CD4-positive, alpha-beta T cell treated with Interleukin-17A for 4 hours (primary cell): ENCODE measurements at places on chromosomes 11 and 22.

DNA sequence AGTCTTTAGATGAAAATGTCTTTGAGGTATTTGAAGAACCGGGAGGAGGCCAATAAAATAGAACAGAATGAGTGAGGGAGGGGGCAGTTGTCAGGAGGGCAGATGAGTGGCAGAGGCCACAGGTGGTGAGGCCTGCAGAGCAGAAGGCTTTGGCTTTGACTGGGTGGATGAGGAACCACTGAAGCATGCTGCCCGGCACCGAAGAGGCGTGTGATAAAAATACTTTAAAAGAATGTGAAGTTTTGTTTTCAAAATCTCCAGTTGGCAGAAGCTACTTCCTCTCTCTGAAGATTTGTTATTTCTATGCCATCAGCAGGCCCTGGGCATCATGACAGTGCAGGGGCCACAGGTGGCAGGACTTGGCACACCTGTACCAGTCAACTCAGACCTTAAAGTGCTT lies 6.3 kb downstream of the MS4A12 start:
- no peak for DNase-seq

- DNase-seq, result no peak
Observed at GRCh38 chr11:134797411-134798089, 385.5 kb upstream of the B3GAT1 start.

DNA sequence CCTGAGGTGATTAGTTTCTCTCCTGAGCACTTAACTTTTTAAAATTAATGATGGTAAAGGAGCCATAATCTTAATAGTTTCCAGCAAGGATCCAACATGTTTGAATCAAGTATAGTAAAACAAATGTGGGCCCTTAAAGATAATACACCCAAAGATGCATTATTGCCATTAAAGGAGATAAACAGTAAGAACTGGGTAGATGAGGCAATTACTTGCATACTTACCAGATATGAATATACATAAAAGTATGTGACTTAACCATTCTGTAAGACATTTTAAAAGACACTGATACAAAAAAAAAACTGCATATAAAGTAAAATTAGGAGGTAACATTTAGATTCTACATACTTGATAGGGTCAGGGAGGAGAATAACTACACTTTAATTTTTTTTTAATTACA lies 48.2 kb downstream of the CADM1 start:
- no peak for DNase-seq

DNA sequence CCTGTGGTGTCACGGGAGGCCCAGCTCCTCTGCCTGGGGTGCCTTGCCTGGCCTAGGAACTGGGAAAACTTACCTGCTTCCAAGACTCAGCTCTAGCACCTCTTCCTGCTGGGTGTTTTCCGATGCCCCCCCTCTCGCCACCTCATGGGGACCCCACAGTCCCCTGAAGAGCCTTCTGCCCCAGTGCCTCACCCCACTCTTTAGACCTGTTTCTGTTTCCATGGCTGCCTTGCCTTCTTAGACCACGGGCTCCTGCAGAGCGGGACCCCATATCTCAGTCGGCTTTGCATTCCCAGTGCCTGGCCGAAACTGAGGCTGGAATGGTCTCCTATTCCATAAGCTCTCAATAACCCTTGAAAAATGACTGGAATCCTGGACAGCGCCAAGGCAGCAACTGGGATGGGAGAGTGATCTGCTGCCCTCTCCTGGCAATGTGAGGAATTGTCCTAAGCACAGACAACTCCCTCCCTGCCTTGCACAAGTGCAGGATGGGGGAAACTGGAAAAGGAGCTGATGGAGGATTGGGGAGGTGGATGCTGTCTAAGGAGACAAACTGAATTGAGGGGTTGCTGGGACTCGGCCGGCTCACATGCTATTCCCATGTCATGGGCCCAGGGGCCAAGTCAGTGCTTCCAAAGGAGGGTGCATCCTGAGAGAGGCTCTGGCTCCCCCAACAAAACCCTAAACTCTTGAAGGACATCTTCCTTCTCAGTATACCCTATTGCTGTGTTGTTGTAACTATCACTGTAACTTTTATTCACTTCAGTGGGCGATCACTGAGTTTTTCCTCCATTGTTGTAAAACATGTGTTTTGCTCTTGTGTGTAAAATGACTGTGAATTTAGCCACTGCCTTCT lies 26.6 kb upstream of the IL17RA start:
- peak; percentile 60 for DNase-seq

- DNase-seq, result no peak
Observed at GRCh38 chr22:37932821-37933578, 20.4 kb downstream of the C22orf23 start.

- DNase-seq, result no peak
Observed at GRCh38 chr11:76604626-76605241, 65.8 kb downstream of the LRRC32 start.

- DNase-seq, result no peak
Observed at GRCh38 chr22:19655399-19655798, 58.9 kb upstream of the SEPTIN5 start.

DNA sequence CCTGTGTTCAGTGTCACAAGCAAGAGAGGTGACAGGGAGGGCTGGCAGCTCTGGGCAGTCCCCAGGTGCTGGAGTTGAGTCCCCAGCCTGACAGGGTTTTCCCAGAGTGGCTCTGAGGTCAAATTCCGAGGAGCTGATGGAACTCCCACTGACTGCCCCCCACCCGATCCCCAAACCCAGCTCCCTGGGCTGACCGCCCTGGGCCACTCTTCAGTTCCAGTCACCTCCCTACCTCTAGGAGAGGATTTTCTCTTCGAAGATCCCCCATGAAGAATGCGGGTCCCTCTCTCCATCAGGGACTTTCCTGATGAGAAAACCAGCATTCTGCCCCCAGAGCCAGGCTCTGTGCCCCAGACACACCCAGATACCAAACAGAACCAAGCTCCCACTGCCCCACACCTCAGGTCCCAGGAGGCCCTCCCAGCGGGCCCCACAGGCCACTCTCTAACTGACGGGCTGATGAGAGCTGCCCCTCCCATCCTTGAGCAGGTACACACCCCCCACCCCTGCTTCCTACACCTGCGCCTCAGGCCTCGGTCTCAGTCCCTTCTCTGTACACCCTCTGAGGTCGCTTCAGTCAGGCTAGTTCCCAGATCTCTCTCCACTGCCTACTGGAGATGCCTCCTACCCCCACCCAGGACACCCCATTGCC lies 12.1 kb upstream of the RAC2 start:
- no peak for DNase-seq

- DNase-seq, result no peak
Observed at GRCh38 chr11:19393941-19394340, 153.2 kb upstream of the E2F8 start.

DNA sequence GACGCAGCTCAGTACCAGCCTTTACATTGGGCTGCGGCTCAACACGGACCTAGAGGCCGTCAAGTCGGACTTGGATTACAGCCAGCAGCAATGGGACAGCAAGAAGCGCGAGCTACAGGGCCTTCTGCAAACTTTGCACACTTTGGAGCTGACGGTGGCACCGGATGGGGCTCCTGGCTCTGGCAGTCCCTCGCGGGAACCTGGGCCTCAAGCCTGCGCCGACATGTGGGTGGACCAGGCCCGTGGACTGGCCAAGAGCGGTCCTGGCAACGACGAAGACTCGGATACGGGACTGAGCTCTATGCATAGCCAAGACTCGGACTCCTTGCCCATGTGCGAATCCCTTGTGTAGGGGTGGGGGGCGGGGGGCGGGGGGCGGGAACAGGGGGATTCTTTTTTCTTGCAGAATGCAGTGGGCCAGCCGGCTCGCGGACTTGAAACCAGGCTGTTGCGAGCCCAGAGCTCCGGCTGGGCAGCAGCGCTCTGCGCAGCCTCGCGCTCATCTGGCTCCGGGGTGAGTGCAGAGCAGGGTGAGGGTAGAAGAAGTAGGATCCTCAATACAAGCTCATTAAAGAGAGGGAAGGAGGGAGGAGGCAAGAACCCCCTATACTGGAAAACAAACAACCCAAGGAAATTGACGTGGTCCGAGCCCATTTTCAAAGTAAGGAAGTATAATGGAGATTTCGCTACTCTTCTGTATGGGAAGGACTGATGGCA lies 1.8 kb downstream of the RASSF10 start:
- DNase-seq, result no peak

GRCh38 chr11:108204929-108205499 lies 17.4 kb downstream of the NPAT start:
- no peak for DNase-seq

GRCh38 chr22:26143806-26144325 lies 25.4 kb upstream of the SEZ6L start:
- no peak for DNase-seq

- peak; percentile 89 for DNase-seq
Observed at GRCh38 chr22:38758276-38758945, 2.6 kb upstream of the SUN2 start.

- DNase-seq, result no peak
Observed at GRCh38 chr22:21984793-21985192, 2.2 kb upstream of the TOP3B start.

DNA sequence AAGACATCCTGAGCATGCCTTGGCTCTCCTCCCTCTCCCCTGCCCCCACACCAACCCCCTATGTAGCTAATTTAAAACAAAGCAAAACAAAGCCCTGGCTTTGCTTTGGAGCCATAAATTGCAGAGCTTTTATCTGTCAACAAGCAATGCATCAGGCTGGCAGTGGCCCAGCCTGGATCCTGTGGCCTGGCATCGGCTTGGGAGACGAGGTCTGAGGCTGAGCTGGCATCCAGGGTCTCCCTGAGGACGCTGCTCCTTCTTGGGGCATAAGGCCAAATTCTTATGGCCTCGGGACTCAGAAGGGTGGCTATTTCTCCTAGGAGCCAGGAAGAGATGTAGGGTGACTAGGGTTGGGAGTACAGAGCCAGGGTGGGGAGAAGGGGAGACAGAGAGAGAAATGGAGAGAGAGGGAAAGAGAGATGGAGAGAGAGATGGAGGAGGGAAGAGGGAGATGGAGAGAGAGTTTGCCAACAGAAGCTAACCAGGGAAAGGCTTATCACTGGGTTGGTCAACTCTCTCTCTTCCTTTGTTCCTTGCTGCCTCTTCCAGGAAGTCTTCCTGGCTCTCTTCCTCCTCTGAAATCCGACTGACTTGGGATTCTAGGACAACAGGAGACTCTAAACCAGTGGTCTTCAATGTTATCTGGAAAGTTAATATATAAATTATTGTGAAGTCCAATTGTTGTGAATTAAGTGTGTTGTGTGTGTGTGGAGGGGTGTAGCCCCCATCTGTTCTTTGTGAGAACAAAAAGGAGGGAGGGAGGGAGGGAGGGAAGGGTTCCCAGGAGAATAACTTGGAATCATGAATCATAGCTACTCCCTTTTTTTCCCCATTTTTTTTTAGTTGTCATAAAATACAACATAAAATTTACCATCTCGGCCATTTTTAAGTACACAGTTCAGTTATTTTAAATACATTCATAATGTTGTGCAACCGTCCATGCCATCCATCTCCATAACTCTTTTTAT lies 29.1 kb downstream of the TSPAN18 start:
- no peak for DNase-seq

DNA sequence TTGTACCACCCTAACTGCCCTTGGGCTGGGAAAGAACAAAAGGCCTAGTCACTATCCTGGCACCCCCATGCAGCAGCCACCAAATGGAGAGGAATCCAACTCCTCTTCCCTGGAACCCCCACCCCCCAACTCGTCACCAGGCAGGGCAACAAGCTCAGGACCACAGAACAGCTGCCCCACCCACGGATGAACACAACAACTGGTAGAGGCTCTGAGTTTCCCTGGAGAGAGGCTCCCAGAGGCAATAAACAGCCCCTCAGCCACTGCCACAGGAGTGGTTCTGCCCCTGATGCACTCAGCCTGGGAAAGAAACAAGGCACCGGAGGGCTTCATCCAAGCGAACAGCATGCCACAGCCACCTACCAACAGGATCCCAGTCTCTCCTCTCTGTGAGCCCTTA lies 778.4 kb upstream of the FAT3 start:
- DNase-seq, result no peak

DNA sequence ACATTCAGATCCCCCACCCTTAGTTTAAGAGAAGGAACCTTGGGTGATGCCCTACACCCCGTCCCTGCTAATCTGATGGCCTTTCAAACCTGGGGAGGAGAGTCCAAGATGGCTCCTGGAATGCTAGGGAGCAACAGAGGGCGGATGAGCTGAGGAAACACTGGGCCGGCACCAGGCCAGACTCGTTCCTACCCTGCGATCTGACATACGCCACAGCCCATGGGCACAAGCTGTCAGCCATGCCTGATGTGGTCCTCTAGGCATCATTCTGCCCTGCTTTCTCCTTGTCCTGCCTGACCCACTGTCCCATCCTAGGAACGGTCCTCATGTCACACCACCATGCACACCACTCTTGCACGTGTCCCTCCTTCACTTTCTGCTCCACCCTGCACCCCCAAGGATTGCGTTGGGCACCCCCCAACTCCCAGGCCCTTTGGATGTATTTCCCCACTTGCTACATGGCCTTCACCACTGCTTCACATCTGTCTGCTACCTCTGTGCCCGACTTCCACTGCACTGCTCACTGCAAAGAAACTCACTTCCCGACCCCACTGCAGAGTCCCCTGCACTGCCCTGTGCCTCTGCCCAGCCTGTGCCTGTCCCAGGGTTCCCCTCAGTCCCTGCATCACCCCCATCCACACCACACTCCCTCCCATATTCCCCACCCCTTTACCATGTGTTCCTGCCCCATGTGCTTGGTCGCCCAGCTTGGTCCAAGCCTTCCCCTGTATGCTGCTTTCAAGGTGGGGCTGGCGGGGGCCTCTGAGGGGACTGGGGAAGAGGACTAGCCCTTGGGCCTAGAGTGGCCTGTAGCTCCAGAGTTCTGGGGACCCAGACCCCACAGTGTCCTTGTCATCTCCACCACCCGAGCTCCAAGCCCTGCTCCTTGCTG lies 29.2 kb downstream of the USP35 start:
- no peak for DNase-seq

GRCh38 chr11:8232414-8232813 lies 31.3 kb downstream of the LMO1 start:
- DNase-seq, result no peak

GRCh38 chr11:73308961-73309919 lies 1.2 kb downstream of the ARHGEF17 start:
- peak; percentile 6 for DNase-seq

DNA sequence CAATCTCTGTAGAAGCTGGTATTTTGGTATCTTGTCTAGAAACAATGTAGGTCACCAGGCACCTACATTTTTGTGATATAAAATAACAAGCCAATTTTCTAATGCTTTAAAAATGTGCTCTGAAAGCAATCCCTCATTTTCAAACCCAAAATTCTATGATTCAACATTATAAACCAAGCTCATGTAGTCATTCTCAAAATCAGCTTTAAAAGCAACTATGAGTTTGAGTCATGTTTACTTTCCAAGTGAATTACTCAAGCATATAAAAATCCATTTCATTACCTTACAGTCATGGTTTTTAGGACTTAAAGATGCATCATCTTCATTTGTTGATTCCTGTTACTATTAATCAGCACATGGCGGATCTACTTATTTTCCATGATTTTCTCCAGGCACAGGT lies 216.4 kb downstream of the GRM5 start:
- no peak for DNase-seq

- no peak for DNase-seq
Observed at GRCh38 chr11:72067266-72067665, 13.1 kb downstream of the NUMA1 start.

- no peak for DNase-seq
Observed at GRCh38 chr11:79538775-79539174, 97.9 kb upstream of the TENM4 start.

GRCh38 chr11:22566293-22566692 lies 59.3 kb downstream of the FANCF start:
- no peak for DNase-seq

- DNase-seq, result no peak
Observed at GRCh38 chr11:71188073-71188472, 64.3 kb downstream of the SHANK2 start.
